ENCODE measurements at places on chromosomes 7 and 10.

DNA sequence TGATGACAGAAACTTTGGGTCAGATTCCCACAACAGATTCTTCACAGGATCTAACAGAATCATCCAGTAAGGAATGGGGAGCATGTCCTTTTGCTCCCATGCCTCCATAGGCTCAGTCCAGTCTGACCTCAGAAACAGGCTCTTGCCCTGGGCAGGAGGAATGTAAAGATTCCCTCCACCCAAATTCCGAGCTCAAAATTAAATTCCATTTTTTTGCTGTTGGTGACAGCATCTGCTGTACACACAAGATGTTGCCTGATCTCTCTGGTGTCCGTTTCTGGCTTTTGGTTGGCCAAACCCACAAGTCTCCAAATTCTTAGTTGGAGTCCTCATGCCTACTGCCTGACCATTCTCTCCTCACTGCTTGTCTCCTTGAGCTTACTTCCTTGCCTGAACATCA, 53.7 kb downstream of the SEM1 start:
- no peak for DNase-seq

GRCh38 chr10:79937701-79938151, 11.2 kb downstream of the SFTPD start:
- no peak for DNase-seq

GRCh38 chr7:142789441-142789840, 18.7 kb downstream of the PRSS2 start:
- no peak for DNase-seq

DNA sequence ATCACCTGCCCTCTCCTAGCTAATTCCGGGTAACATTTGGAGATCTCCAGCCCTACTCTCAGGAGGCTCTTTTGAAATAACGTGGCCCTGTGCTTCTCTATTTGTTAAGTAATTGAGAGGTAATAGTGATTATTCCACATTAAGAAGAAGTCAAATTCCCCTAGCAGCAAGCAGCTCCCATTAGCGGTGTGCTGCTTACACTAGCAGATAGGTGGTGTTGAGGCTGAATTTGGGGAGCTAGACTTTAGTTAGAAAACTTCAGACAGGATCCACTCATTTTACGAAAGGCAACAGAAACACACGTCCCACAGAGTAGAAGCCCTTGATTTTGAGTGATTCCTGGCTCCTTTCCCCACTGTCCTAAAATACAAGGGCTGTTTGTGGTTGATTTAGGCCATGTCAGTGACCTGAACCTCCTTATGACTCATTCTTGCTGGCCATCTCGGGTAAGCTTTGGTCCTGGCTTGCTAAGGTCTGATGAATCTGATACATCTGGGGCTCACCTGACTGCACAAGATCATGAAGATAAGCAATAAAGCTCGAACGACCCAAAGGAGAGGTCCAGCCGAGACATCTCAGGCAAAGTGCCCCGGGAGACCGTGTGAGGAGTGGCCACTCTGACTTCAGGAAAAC, 77.2 kb downstream of the FAM204A start:
- no peak for DNase-seq

- no peak for DNase-seq
These were observed 5.5 kb upstream of the OPN1SW start for GRCh38 chr7:128781126-128781525.

GRCh38 chr7:107996072-107996882, 6.7 kb downstream of the LAMB1 start:
- no peak for DNase-seq

DNA sequence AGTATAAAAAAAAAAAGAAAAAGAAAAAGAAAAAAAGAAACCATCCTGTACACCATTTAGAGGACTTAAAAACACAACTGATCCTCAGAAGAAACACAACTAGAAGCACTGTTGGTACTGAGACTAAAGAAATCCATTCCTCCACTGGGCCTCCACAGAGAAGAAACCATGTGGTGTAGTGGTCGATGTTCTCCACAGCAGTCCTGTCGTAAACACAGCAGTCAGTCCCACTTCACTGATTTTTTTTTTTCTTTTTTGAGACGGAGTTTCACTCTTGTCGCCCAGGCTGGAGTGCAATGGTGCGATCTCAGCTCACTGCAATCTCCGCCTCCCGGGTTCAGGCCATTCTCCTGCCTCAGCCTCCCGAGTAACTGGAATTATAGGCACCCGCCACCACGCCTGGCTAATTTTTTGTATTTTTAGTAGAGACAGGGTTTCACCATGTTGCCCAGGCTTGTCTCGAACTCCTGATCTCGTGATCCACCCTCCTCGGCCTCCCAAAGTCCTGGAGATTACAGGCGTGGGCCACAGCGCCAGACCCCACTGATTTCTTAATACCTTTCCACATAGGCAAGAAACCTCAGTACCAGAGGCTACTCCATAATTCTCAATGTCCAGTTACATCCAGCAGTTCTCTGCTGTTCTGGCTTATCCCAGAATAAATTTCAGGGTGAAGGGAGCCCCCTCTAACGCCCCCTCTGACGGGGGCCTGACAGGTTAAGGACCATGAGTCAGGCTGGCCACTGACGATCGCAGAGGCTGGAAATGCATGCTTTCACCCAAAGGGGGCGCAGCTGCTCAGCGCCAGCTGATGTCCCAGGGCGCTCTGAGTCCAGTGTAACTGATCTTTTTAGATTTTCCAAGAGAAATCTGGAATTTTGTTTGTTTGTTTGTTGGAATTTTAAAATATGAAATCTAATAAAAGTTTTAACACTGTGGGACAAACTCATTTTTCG, 24.8 kb upstream of the FFAR4 start:
- DNase-seq, result peak; percentile 69

GRCh38 chr7:25073451-25073850, 51.6 kb downstream of the CYCS start:
- no peak for DNase-seq

GRCh38 chr10:95245425-95246055, 45.3 kb downstream of the PDLIM1 start:
- no peak for DNase-seq

GRCh38 chr7:105713488-105714465, 132.5 kb upstream of the EFCAB10 start:
- no peak for DNase-seq

- DNase-seq, result no peak
These were observed 449.0 kb downstream of the ETV1 start for GRCh38 chr7:13540429-13540828.

- DNase-seq, result no peak
These were observed 193.4 kb upstream of the FZD8 start for GRCh38 chr10:35835545-35835944.

GRCh38 chr7:79968894-79969293, 165.7 kb upstream of the GNAI1 start:
- DNase-seq, result no peak

DNA sequence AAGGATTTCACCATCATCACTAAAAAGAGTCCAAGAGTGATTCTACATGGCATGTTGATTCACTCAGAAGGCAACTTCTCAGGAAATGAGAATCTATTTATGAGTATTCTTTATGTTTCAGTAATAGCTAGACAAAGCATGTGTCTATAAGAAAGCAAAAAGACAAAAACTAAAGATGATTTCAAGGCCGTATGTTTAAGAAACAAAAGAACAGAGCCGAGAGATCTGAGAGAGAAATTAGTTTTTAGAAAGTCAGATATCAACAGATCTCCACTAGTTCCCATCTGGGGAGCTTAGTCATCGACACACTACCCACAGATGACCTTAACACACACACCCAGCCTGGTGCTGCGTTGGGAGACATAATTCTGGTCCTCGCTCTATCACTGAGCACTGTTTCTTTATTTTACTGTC, 21.0 kb downstream of the PIP4K2A start:
- DNase-seq, result peak; percentile 68

- no peak for DNase-seq
These were observed 1.8 kb downstream of the PARP12 start for GRCh38 chr7:140060788-140061606.

- no peak for DNase-seq
These were observed 559.6 kb downstream of the GATA3 start for GRCh38 chr10:8614054-8614565.

- peak; percentile 55 for DNase-seq
These were observed 29.9 kb upstream of the HNRNPH3 start for GRCh38 chr10:68301790-68302502.

DNA sequence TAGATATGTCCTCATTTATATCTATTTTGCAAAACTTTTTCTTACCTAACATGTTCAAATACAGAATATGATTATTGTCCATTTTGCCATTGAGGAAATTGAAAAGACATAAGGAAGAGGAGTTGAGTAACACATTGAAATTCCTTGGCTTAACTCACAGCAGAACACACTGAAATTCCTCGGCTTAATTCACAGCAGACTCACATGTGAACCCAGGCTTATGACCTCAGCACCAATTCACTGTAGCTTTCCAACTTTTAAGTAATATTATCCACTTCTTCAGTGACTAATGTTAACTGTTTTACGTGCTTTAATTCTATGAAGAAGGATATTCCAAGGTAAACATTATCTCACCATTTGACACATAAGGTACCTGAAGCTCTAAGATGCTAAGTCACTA, 597.5 kb upstream of the PFKP start:
- no peak for DNase-seq

GRCh38 chr10:90871279-90871765, 452 bp upstream of the RPP30 start:
- peak; percentile 56 for DNase-seq

DNA sequence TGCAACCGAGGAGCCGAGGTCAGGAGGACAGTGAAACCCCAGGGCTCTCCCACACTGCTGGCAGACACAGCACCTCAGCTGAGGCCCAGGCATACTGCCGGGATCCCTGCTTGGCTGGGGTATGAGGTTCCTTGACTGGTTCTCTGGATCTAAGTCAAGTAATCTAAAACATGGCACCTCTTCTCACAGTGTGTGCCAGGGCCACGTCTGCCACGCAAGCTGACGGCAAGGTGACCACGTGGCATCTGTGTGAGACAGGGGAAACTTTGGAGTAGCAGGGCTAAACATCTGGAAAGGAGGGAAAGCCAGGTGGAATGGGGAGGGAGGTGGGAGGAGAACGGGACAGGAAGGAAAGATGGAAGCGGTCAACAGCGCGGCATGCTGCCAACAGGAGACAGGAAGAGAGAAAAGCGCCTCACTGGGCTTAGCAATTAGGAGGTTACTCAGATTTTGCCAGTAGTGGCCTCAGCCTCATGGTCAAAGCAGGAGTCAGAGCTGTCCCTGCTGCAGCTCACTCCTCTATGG, 103.7 kb downstream of the CXCL12 start:
- no peak for DNase-seq

- peak; percentile 64 for DNase-seq
These were observed 20.5 kb upstream of the PITRM1 start for GRCh38 chr10:3192856-3193635.

- no peak for DNase-seq
These were observed 24.2 kb upstream of the UNC5B start for GRCh38 chr10:71188201-71188600.

GRCh38 chr10:75068523-75068922, 42.9 kb upstream of the SAMD8 start:
- no peak for DNase-seq

GRCh38 chr7:157568106-157568769, 231.4 kb downstream of the DNAJB6 start:
- DNase-seq, result no peak

DNA sequence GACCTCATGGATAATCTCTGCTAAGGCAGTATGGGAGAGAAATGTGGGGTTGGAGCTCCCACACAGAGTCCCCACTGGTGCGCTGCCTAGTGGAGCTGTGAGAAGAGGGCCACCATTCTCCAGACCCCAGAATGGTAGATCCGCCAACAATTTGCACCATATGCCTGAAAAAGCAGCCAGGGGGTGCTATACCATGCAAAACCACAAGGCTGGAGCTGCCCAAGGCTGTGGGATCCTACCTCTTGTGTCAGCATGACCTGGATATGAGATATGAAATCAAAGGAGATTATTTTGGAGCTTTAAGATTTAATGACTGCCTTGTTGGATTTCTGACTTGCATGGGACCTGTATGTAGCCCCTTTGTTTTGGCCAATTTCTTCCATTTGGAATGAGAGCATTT, 27.0 kb upstream of the SAMD9L start:
- no peak for DNase-seq

DNA sequence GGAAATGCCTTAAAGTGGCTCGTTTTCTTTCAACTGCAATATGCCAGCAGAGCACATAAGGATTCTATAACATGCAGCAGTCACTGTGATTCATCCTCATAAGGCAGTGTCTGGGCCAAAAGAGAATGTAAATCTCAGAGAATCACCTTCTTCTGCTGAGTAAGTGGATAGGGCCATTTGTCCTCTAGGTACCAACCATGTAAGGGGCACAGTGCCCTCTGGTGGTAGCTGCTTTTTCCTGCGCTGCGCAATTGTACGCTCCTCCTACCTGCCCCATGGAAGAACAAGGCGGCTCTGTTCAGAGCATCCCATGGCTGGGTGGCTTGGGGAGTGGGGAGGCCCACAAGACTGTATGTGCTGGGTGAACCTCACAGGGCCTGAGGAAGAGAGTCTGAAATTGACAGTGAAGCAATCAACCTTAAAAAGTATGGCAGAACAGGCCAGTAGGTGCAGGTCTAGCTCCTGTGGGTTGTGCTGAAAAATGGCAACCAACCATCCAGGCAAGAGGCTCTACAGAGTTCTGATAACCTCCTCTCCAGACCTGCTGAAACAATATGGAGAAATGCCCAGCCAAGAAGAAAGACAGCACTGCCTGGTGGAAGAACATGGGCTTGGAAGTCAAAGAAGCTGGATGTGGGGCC, 78.6 kb upstream of the C10orf90 start:
- peak; percentile 74 for DNase-seq

DNA sequence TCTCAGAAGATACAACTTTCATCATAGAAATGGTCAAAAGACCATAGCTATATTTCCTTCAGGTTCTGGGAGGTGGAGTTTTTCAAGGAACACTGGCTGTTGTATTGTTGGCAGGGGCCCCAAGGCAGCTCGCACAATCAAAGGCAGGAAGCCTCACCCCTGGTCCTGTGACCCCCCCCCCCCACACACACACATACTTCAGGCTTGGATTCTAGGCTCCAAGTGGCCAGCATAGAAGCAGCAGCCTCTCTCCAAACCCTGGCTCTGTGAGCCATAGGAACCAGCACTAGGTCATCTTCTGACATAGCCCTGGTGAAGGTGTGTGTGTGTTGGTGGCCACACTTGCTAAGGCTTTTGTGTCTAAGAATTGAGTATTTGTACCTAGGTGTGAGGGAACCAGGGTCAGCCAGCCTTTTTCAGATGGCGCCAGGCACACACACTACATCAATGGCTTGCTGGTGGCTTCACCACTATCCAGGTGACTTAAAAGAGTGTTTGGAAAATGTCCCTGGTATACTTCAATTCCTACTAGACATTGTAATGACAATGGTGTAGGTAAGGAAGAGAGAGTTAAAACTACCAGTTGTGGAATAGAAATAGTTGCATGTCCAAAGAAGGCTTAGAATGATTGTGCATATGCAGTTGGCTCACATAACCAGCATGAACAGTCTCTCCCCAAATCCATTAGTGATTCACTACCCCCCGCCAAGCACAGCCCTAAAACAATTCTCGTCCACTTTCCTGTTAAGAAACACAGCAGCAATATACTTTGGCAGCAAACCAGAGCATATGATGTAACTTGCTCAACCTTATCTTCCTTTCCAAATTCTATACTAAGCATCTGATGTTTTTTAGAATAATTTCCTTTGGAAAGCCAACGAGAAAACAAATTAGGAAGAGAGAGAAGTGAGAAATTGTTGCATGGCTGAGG, 91.3 kb downstream of the AVL9 start:
- no peak for DNase-seq

GRCh38 chr10:69124563-69125268, 738 bp downstream of the VPS26A start:
- DNase-seq, result peak; percentile 80

- DNase-seq, result no peak
These were observed 81.6 kb upstream of the INSYN2A start for GRCh38 chr10:127278001-127278400.

- DNase-seq, result no peak
These were observed 18.1 kb downstream of the CCDC126 start for GRCh38 chr7:23615331-23615730.

- DNase-seq, result peak; percentile 94
These were observed at the start of gene TMEM140 for GRCh38 chr7:135147899-135148721. Gene TMEM140, plus strand, starts transcription at chr7:135148072. Its CDS starts 16,370 bp downstream, at chr7:135164442.
